ENCODE measurements at places on chromosomes 7 and 10.

DNA sequence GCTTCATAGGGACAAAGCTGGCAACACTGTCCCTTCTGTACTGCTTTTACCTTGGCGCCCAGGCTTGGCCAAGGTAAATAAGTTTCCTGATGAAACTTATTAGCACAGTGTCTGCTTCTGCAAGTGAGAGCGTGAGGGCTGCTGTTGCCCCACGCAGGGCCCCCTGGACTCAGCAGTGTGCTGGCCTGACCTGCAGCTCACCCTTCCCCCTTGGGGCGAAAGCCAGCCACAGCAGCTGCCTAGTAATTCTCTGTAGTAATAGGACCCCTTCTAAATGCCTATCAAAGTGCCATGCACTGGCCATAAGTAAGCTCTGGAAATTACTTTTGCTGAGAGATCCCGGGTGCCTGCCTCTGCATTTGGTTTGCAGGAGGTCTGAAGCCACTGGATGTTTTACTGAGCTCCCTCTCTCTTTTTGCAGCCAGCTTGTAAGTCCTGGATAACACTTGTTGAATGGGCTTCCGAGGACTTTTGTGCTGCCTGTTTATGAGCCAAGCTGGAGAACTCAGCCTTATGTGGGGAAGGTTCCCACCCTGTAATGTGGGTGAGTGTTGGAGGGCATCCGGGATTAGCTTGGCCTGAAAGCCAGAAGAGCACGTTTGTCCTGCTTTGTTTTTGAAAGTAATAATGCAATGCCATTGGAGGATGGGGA is 293.9 kb downstream of the C7orf25 start:
- DNase-seq, result no peak

DNA sequence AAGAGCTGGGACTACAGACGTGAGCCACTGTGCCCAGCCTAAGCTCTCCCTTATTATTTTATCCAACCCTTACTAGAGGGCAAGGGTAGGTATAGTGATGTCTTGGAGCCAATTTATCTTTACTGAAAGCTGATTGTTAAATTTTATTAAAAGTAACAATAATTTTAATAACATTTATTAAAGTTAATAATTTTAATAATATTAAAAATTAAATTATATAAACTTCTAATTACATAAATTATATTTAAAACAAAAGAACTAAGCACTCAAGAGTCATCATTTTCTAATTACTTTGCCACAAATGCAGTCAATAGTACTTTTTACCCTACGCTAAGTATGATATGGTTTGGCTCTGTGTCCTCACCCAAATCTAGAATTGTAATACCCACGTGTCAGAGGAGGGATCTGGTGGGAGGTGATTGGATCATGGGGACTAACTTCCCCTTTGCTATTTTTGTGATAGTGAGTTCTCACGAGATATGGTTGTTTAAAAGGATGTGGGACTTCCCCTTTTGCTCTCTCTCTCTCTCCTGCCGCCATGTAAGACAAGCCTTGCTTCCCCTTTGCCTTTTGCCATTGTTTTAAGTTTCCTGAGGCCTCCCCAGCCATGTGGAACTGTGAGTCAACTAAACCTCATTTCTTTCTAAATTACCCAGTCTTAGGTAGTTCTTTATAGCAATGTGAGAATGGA is 58.4 kb upstream of the ETV1 start:
- DNase-seq, result no peak

DNA sequence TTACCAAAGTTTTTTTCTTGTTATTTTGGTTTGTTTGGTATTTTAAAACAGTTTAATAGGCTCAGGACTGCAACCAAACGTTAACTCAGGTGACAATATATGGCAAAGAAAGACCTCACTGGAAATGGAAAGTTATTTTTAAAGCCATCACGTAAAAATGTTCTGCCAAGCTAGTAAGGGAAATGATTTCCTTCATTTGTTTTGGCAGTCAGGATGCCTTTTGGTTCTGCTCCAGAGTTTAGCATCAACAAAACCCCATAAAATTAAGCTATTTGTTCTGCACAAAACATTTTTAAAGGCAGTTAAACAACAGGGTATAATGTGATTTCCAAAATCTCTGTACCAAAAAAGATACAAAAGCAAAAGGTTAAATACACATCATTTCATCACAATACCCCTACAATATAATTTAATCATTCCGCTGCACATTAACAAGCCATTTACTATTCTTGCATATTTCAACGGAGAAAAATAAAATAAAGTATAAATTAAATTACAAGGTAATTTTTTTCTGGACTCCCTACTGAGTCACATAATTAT is 172.4 kb downstream of the SEMA3E start:
- DNase-seq, result no peak

DNA sequence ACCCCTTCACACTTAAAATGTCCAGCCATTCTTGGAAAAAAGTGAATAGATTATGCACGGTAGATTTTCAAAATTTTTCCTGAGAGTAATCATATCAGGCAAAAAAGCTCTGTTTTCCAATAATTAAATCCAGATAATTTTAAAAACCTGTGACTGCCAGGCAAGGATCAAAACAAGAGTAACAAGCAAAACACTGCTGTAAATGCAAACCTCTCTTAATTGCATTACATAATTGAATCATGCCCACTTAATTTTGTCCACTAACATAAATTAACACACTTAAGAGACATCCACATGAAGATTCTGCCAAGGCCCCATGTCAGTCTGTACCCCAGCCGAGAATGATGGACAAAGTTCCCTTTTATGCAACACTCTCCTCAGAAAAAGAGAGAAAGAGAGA is 135.3 kb downstream of the FGFR2 start:
- no peak for DNase-seq

GRCh38 chr10:121579656-121580055 is 18.6 kb downstream of the FGFR2 start:
- peak; percentile 12 for DNase-seq

- DNase-seq, result peak; percentile 0
These were observed 568.0 kb downstream of the ZWINT start for GRCh38 chr10:55793024-55793423.
